ENCODE measurements at places on chromosomes 5 and 9.

GRCh38 chr9:100355561-100355960 lies 2.8 kb upstream of the TEX10 start:
- DNase-seq: no peak

- no peak for DNase-seq
Measured at GRCh38 chr5:54186912-54187445, 123.4 kb downstream of the ARL15 start.

DNA sequence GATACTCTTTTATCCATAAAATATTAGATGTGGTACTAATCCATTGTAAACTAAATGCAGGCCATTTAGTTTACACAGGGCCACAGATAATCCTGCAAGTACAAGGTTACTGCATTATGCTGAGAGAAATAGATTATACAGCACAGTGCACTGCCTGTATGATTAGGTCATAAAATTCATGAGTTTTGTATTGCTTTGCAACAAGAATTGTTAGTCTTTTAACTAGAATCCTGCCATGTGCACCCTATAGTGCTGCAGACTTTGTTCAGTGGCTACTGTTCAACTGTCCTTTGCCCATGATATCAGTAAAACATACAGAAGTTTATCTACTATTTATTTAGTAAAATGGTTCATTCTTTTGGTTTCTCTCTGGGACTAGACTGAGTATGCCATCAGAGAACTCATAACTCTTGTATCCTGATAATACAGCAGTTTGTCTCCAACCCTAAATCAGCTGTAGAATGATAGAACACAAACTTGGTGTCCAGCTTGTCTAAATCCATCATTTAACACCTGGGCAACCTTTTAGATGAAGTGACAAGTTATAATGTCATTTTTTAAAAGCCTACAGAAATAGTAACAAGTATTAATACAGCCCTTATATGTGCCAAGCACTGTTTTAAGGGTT lies 291.2 kb downstream of the TMEM167A start:
- DNase-seq: no peak

- no peak for DNase-seq
Measured at GRCh38 chr5:15474143-15474719, 25.7 kb upstream of the FBXL7 start.

DNA sequence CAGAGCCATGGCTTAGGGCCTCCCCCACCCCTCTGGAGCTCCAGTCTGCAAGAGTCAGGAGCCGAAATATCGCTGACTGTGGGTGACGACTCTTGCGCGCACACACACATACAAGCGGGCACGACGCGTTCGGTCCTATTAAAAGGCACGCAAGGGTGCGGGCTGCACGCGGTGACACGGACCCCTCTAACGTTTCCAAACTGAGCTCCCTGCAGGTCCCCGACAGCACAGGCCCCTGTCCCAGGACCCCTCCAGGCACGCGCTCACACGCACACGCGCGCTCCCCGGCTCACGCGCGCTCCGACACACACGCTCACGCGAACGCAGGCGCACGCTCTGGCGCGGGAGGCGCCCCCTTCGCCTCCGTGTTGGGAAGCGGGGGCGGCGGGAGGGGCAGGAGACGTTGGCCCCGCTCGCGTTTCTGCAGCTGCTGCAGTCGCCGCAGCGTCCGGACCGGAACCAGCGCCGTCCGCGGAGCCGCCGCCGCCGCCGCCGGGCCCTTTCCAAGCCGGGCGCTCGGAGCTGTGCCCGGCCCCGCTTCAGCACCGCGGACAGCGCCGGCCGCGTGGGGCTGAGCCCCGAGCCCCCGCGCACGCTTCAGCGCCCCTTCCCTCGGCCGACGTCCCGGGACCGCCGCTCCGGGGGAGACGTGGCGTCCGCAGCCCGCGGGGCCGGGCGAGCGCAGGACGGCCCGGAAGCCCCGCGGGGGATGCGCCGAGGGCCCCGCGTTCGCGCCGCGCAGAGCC lies at the start of gene GRIN1:
Gene GRIN1, plus strand, starts transcription at position 433 of the 746 bp plus-strand sequence. CDS start 333 bp downstream, outside the sequence.
- no peak for DNase-seq

GRCh38 chr5:92979716-92980115 lies 601.3 kb downstream of the NR2F1-AS1 start:
- no peak for DNase-seq

DNA sequence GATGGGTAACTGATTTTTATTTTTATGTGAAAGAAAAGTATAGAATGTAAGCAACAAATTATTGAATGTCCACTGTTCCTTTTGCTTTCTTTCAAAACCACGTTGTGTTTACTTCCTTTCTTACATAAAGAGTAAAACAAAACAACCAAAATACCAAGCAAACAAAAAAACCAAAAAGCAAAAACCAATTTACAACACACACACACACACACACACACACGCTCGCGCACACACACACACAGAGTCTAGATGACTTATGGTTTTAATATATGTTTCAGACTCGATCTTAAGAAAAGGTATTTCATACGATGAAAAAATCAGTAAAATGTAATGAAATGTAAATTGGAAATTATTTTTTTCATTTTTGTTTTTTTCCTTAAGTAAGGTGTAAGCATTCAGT lies 80.3 kb downstream of the ADGRV1 start:
- DNase-seq: no peak

GRCh38 chr5:68740226-68740910 lies 353.4 kb upstream of the SLC30A5 start:
- DNase-seq: no peak

DNA sequence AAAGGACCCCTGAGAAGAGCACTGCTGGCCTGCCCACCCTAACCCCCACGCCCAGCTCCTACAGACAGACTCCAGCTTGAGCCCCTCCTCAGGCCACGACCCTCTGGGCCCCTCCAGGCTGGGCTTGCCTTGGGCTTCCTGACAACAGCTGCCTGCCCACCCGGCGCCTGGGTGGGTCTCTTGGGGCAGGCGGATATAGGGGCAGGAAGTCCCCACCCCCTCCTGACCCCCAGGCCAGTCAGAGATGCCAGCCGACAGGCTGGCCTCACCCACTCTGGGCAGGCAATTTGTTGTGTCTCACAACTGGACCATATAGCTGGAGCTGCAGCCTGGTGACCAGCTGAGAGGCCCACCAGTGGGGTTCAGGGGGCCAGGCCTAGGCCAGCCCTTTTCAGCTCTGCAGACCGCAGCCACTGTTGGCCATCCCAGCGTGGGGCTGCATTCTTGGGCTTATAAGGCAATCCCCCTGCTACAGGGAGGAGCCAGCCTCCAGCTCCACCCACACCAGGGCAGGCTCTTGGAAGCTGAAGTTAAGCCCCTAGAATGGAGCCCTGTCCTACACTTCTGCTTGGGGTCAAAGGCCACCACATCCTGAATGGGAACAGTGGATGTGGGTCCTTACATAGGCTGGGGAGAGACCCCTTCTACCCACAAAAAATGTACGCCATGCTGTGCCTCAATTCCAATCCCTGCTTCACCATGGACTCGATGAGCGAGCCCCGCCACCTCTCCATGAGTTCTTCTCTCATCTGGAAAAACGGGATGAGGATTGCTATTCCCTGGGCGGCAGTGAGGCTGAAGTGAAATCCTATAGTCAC lies 2.0 kb downstream of the PDLIM7 start:
- DNase-seq: peak; percentile 74

GRCh38 chr9:105978336-105978735 lies 284.0 kb downstream of the TMEM38B start:
- no peak for DNase-seq

DNA sequence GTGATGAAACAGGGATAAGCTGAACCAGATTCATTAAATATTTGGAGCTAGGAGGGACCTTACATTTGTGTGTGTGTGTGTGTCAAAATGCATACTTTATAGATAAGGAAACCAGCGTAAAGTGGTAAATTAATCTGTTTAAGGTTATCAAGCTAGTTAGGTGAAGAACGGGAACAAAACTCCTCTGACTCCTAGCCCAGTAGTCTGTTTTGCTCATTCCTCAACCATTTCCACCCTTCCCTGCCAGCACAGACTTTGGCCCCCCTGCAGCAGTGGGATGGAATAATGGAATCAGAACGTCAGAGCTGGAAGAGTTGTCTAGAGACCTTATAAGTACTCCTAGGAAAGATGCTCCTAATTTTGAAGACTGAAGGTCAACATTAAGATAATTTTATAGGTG lies 6.5 kb downstream of the AGXT2 start:
- DNase-seq: no peak

DNA sequence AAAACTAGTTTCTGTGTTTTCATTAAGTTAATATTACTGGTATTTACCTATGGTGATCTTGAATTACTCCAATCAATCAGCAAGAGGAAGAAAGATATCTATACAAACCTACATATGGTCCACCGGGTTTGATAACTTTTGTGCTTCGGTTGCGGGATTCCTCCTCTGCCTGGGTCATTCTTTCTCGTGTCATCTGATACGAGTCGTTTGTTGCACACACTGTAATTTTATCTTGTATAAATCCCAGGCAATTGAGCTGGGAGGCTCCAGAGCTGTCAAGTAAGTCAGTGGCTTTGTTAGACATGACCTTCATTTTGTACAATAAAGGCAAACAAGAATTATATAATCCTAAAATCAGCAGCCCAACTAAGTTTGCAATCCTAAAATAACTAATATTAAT lies 48.0 kb downstream of the ELL2 start:
- DNase-seq: no peak

- DNase-seq: peak; percentile 50
Measured at GRCh38 chr5:9869616-9870288, 239.6 kb upstream of the TAS2R1 start.

- no peak for DNase-seq
Measured at GRCh38 chr5:82911910-82912309, 165.3 kb downstream of the TMEM167A start.

GRCh38 chr5:89908876-89909275 lies 500.7 kb downstream of the CETN3 start:
- DNase-seq: no peak

- DNase-seq: no peak
Measured at GRCh38 chr9:135878528-135879236, 28.7 kb downstream of the CAMSAP1 start.

GRCh38 chr5:73419117-73419464 lies 29.5 kb downstream of the FOXD1 start:
- DNase-seq: no peak

Data from non-pigmented ciliary epithelial cell (primary cell).